ENCODE measurements at places on chromosomes 3 and 15. TPM values are rescaled to one million over a fixed set of nuclear protein-coding genes. Genes with fewer than 3 reads are reported as not detected.

The PCCB gene
- 63.6 TPM for total RNA-seq

DNA sequence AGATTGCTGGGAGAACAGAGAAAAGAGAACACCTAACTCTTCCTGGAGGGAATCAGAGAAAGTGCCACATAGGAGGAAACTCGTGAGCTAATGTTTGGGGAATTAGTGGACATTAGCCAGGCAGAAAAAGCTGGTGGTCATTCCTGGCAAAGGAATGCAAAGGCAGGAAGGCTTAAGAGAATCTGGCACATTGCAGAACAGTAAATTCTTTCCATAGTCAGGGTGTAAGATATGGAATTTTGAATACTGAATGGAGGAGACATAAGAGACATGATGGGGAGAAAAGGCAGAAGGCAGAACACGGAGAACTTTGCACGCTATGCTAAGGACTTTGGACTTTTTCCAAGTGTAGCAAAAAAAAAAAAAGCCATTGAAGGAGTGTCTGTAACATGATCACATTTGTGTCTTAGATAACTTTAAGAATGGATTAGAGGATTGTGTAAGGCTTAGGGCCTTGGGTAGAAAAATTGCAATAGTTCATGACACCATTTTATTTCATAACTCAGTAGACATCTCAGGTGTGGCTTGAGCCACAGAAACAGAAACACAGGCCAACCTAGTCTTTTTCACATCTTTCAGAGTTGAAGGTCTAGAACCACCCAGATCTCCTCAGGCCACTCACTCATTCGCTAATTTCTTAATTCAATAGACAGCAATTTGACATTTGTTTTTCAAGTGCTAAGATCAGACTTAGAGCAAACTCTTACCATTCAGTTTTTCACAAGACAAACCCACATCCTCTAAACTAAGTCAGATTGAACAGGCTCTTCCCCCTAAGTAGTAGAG, 31.2 kb upstream of the CCDC80 start:
- DNase-seq = no peak

DNA sequence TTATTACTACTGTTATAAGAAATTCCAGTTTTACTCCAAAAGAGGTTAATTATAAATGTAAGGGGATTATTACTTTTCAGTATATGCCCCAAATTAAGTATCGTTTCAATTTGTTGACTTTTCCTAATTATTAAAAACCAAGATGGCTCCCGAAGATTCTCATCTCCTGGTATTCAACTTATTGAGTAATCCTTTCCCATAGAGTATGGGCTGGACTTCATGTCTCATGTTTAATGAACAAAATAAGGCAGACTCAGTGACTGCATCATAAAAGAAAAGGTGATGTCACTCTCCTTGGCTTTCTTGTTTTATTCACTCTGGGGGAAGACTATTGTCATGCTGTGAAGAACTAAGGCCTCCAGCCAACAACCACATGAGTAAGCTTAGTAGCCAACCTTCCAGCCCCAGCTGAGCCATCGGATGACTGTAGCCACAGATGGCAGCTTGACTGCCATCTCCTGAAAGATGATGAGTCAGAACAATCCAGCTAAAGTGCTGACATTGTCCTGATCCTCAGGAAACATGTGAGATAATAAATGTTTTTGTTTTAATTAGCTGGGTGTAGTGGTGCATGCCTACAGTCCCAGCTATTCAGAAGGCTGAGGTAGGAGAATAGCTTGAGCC, 17.3 kb downstream of the IGF2BP2 start:
- peak; percentile 76 for DNase-seq

GRCh38 chr15:62823561-62823960, 219.0 kb upstream of the TPM1 start:
- DNase-seq = no peak

DNA sequence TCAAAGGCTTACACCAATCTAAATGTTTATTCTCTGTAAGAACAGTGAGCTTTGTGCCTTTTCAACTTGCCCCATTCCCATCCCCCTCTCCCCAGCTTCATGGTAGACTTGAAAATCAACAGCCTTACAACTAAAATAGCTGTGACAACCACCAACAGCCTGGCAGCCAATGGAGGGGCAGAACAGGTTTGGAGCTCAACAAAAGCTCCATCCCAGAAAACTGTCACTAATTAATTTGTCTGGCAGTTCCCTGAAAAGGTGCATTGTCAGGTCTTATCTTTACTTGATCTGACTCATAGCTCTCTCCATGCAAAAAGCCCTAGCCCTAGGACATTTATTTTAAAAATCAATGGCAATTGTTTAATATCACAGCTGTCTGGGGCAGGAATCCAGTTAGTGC, 22.6 kb downstream of the MTHFS start:
- peak; percentile 5 for DNase-seq

GRCh38 chr3:113008117-113008516, 17.3 kb downstream of the GTPBP8 start:
- DNase-seq = no peak

DNA sequence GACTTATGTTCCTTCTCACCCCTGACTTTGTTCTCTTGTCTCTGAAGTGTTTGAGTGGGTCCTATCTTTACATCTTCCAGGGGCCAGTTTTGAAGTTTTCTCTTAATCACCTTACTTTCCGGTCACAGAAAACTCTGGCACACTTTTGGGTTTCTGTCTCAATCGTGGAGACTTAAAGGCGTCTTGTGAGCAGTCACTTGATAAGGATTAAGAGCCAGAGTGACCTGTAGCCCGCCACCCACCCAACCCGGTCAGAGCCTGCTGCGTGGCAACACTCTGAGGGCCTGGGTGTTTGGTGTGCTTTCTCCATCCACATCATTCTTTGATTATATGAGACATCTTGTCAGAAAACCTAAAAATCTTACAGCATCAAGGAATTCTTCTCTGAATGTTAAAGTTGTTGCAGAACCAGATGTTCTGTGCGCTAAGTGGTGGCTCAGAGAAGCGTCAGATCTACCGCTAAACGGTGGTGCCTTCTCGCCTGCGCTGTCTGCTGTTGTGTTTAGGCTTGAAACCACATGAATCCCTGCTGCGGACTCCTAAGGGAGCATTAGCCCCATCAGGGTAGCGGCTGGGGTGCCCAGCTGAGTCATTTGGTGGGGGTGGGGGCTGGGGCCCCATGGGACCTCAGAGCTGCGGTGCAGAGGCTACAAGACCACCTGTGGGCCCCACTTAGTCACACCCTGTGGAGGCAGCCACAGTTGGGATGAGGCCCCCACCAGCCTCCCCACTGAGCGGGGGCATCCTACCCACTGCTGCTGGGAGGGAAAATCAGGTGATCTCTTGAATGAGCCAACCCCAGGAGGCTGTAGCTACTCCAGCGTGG, 158.7 kb upstream of the BHLHE40 start:
- no peak for DNase-seq

The TMEM158 gene
- total RNA-seq = 1.1 TPM

All from kidney epithelial cell (primary cell).